Activated T-helper 17 cell treated with anti-CD3 and anti-CD28 coated beads, Interleukin-2, amount 50 U/mL, for 72 hours (primary cell): ENCODE measurements at places on chromosomes 1 and 21. TPM values are rescaled to one million over a fixed set of nuclear protein-coding genes. Genes with fewer than 3 reads are reported as not detected.

The S100A12 gene
- total RNA-seq: not detected

The TRMT13 gene
- total RNA-seq: 23.5 TPM

The SH3GLB1 gene
- 67.7 TPM for total RNA-seq

The S100A14 gene
- 0.71 TPM for total RNA-seq

The OPTC gene
- total RNA-seq: not detected

The WLS gene
- total RNA-seq: not detected

The ASCL5 gene
- 0.19 TPM for total RNA-seq
